Globus pallidus (tissue), 1 donor: ENCODE measurements at places on chromosomes 3 and 15.

DNA sequence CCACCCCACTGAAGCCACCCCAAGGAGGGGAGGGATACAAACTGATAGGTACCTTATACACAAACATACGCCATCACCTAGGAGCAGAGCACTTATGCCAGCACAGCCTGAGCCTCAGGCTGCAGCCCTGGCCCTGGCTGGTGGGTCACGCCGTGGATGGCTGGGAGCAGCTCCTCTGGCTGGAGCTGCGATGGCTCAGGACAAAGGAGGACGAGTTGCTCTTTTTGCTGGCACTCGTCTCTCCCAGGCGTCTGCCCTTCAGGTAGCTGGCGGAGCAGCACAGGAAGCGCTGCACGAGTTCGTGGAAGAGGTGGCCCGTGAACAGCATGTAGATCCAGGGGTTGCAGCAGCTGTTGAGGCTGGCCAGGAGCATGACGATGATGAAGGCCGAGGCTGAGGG is 16.6 kb downstream of the OXTR start:
- DNase-seq = no peak

- no peak for DNase-seq
Observed at GRCh38 chr3:148958696-148959095, 32.6 kb upstream of the GYG1 start.

GRCh38 chr3:78988324-78988723 is 779.5 kb downstream of the ROBO1 start:
- no peak for DNase-seq

- no peak for DNase-seq
Observed at GRCh38 chr3:16286161-16286560, 21.1 kb downstream of the OXNAD1 start.

GRCh38 chr3:193762657-193763056 is 169.6 kb downstream of the OPA1 start:
- no peak for DNase-seq

DNA sequence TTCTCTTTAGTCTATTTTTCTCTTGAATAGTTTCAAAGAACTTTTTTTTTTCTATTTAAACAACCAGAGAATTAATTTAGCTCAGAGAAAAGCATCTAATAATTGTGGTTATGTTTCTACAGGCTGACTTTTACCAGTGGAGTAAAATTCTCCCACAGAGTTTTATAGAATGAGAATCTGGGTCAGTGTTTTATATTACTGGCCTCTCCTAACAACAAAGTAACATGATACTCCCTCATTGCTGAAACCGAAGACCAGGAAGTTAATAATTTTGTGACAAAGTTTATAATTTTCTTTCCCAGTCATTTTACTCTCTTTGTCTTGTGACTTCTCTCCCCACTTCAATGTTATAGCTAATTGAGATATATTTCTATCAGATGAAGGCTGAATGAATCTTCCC is 946.9 kb downstream of the EPHA3 start:
- no peak for DNase-seq

DNA sequence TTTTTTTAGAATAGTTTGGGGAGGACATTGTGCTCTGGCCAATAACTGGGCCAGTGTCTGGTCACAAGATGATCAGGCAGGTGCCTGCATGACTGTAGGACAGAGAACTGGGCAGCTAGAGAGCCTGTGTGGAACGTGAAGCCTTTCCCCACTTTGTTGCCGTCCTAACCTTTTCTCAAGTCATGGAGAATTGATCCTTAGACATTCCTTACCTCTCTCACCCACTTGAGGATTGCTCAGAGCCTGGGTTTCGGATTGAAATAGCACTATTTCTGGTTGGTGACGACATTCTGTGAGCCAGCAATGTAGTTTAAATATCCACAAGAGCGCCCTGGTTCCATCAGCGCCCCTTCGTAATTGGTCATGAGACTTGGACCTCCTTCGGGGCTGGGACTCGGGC is 138.4 kb downstream of the IGF1R start:
- no peak for DNase-seq

DNA sequence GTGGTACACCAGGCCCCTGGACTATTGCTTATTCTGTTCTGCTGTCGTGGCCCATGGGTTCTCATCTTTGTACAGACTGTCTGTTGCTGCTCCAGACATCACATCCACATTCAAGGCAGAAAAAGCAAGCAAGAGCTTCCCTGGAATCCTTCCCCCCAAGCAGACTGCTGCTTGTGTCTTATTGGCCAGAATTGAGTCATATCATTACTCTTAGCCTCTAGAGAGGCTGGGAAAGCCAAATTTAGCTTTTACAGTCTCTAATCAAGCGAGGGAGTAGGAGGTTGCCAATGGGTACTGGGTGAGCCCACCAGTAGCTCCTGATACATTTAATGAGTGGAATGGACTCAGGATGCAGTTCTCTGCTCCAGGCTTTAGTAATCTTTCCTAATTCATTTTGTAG is 39.4 kb downstream of the RAB6B start:
- no peak for DNase-seq

- DNase-seq = no peak
Observed at GRCh38 chr3:3069723-3070122, 40.5 kb downstream of the IL5RA start.

DNA sequence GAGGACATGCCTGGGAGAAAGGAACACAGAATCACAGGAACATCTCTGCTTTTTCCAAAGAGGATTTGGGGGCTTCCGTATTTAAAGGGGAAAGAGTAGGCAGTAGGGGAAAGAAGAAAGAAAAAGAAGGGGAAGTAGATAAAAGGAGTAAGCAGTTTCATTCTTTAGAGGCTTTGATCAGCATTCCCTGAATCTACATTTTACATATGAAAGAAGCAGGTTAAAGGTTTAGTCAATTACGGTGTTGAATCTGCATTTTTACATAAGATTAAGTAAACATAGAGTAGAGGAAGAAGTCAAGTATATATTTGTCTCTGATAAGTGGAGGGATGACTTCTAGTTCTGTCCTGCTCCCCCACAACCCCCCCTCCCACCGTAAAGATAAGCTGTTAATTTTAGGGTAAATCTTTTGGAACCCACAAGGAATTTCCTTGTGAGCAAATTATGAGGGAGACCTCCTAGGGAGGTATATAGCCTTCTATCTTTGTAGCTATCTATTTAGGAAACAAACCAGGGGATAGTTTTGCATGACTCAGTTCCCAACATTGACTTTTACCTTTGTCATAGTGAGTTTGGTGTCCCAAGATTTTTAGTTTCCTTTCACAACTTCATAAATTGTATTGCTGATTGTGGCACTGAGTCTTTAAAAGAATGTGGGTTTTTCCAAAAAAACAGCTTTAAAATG is 8.7 kb upstream of the P2RY12 start:
- DNase-seq = no peak

DNA sequence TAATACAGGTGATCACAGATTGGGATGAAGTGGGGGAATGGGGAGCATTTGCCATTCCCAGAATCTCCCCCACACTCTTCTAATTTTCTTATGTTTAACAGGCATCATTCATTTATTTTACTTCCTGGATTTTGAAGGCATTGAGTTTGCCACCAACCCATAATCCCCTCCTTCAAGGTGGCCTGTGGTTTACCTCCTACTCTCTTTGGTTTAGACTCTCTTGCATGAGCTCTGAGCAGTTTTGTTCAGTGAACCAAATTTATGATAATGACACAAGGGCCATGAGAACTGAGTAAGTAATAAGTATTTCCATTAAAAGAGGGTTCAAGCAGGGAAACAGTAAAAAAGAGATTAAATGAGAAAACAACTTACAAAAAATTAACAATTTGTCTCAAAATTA is 703.1 kb upstream of the CFAP20DC start:
- DNase-seq = no peak

DNA sequence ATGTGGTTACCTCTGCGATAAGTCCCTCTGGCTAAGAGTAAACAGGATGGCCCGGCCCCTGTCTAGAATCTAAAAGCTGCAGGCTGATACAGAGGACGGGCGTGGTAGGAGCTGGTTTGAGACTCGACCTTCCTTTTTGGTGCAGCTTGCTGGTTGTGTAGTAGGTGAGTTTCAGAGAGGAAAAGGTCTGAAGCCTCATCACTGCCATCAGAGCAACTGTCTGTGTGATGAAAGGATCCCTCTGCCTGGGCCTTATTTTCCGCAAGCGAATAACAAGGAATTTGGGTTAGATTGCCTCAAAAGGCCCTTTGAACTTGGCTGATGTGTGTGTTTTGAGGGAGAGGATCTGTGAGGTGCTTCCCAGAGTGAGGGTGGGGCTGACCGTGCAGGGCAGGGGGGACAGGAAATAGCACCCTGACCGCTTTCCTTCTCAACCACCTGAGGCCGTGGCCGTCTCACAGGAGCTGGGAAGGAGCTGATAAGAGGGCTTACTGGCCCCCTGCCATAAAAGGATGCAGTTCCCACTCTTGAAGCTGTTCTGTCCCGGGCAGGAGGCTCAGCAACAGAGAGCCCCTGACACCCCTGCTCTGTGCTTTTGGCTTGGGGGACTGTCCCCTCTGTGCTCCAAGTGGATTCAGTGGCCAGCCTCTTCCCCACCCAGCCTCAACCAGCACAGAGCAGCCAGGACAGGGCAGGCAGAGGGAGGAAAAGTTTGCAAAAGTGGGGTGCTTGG is 45.6 kb upstream of the TFRC start:
- DNase-seq = no peak

GRCh38 chr15:33200444-33200843 is 5.9 kb upstream of the FMN1 start:
- no peak for DNase-seq

GRCh38 chr3:100245136-100245535 is 15.7 kb upstream of the TBC1D23 start:
- no peak for DNase-seq

DNA sequence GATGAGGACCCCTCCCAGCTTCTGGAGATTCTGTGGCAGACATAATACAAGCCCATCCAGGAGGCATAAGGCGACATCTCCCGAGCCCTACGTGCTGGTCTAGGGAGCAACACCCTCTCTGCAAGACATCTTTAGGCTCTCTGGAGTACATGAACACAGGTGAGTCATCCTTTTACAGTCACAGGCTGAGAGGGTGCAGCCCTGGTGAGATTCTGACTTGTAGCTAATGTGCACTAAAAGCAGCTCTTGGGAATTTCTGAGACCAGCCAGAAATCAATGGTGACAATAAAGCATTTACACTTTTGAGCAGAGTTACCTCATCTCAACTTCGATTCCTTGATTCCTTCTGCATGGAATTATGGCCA is 131.1 kb downstream of the XXYLT1 start:
- no peak for DNase-seq

DNA sequence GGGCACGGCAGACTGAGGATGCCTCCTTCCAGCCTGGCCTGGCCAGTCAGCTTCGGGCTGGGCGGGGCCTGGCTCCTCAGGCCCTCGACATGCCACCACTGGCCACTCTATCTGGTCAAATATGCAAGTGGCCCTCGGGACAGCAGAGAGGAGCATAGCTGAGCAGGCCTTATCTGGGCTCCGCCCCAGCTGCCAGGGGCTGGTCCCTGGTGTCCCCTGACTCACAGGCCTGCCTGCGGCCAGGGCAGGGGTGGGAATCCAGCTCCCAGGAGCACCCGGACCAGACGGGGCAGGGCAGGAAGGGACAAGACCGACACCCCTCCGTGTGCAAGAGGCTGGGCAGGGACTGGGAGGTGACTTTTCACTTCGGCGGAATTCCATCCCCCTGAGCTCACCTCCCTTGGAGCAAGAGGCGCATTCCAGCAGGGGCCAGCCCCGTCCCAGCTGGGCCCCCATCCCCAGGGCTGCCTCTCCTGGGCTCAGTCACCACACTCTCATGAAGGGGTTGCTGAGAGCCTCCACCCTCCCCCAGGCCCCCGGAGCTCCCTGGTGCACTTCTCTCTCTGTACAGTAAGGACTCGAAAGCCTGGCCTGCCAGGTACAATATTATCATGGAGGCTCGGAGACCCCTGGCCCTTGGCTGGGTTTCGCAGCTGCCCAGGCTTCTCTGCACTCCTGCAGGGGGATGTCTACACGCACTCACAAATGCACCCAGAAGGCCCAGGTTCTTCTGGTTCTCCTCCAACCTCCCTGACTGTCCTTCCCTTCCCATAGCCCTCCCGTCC is 29.5 kb downstream of the WNT7A start:
- no peak for DNase-seq

DNA sequence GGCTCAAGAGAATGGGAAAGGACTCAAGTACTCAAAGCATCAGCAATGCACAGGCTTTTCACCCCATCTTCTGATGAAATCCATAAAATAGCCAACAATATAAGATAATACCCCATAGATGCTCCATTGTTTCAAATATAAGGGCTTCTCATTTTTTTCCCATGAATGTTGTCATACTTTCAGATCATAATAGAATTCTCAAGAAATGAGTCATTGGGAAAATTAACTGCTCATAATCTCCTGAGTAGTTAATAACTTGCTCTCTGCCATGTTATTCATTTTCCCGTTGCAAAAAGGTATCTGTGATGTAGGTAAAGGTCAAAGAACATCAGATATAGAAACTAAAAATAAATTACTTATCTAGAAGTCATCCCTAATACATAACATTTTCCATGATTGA is 121.9 kb downstream of the NSUN3 start:
- DNase-seq = no peak

DNA sequence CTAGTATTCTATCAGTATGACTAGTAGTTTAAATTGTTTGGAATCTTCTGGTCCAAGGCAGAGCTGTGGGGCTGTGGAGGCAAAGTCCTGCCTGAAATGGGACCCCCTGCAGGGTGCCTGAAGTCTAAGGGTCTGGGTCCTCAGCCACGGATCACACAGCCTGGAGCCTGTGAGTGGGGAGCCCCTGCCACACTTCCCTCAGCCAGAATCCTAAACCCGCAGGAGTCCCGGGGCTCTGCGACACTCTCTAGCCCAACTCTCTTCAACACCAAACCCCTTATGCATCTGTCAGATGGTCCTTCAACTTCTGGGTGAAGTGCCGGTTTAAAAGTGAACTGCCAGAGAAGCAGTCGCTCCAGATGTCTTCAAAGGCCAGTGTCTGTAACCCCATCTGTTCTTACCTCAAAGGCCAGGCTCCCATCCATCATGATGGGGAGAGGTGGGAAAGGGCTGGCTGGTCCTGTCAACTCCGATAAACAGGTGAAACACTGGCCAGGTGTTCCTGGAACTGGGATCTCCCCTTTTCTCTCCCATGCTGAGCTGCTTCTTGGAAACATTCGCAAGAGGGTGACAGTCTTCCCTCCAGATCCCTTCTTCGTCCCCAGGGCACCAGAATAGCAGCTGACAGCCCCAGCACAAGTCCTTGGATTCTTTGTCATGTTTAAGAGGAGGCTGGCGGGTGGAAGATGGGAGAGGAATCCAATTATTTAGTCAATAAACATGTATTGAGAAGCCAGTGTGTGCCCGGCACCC is 45.6 kb downstream of the CPN2 start:
- DNase-seq = no peak

- DNase-seq = no peak
Observed at GRCh38 chr3:169558371-169558770, 105.1 kb downstream of the MECOM start.

GRCh38 chr3:53024315-53024714 is 21.6 kb downstream of the SFMBT1 start:
- DNase-seq = no peak

GRCh38 chr15:60633426-60633968 is 154.6 kb upstream of the ICE2 start:
- DNase-seq = no peak

DNA sequence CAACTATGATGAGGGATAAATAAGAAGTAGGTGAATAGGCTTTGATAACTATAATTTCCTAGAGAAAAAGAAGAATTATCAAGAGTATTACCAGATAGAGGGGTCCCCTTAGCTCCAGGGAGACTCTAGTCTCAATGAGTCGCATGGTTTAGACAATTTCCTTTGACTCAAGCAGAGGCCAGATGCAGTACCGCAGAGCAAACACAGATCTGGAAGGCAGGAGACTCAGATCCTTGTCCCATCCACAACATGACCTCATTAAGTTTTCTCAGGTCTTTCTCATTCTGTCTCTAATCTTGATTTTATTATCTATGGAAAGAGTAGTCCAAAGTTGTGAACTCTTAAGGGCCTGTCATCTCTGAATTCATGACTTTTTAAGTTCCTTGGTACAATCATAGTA is 987.9 kb downstream of the NTRK3 start:
- DNase-seq = no peak
